ENCODE measurements at places on chromosomes 1 and 21.
A peak's percentile ranks its signal among the peaks of the same experiment; 100 is the strongest.

GRCh38 chr1:62283986-62284385 lies 35.2 kb downstream of the KANK4 start:
- DNase-seq, result no peak

- no peak for DNase-seq
Observed at GRCh38 chr1:29959356-29959755, 723.0 kb downstream of the PTPRU start.

DNA sequence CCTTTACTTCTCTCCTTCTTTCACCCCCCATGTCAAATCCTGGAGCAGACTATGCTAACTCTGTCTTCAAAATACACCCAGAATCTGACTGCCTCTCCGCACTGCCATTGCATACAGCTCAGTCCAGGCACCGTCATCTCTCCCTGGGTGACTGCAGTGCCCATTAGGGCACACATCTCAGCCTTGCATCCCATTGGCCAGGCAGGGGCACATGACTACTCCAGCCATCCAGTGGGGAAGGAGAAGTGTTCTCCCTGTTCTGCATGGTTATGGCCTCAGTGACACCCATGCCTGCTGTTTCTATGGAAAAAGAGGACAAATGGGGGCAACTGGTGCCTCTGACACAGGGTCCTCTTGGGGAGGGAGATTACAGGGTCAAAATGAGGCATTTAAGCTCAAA lies 270.5 kb downstream of the MATN1 start:
- DNase-seq, result no peak

- peak; percentile 65 for DNase-seq
Observed at GRCh38 chr1:110765640-110766335, 91.0 kb upstream of the KCNA3 start.

DNA sequence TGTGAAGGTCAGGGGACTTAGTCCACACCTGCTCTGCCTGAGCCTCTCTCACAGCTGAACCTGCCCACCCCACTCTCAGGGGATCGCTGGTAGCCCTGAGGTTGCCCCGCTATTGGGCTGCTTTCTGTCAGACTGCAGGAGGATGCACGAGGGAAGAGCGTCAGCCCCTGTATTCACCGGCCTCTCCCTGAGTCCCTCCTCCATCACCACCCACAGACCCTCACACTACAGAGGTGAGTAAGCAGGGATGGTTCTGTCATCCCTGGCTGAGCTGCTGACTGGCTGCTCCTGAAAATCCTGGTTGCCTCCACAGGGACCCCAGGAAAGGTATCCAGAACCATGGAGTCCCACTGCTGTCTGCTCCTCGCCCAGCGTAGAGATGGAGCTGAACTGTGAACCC lies 118.7 kb downstream of the SYT2 start:
- no peak for DNase-seq

- no peak for DNase-seq
Observed at GRCh38 chr1:44212355-44213221, 683 bp upstream of the DMAP1 start.

GRCh38 chr1:51327386-51327785 lies 3.0 kb downstream of the TTC39A start:
- DNase-seq, result peak; percentile 35

DNA sequence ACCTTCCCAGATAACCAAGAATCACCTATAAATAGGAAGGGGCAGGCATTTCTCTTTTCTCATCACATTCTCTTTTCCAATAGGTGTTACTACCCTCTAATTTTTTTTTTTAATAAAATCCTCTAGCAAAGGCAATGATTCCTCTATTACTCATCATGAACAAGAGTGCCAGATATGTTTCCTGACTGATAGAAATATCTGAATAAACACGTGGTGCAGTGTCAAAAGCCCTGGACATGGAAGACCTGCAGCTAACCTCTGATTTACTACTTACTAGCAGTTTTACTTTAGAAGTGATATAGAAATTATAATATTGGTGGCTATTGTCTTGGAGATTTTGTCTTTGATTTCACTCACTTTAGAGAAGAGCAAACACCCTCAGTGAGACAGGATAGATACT lies 194.6 kb upstream of the SAMSN1 start:
- peak; percentile 37 for DNase-seq

DNA sequence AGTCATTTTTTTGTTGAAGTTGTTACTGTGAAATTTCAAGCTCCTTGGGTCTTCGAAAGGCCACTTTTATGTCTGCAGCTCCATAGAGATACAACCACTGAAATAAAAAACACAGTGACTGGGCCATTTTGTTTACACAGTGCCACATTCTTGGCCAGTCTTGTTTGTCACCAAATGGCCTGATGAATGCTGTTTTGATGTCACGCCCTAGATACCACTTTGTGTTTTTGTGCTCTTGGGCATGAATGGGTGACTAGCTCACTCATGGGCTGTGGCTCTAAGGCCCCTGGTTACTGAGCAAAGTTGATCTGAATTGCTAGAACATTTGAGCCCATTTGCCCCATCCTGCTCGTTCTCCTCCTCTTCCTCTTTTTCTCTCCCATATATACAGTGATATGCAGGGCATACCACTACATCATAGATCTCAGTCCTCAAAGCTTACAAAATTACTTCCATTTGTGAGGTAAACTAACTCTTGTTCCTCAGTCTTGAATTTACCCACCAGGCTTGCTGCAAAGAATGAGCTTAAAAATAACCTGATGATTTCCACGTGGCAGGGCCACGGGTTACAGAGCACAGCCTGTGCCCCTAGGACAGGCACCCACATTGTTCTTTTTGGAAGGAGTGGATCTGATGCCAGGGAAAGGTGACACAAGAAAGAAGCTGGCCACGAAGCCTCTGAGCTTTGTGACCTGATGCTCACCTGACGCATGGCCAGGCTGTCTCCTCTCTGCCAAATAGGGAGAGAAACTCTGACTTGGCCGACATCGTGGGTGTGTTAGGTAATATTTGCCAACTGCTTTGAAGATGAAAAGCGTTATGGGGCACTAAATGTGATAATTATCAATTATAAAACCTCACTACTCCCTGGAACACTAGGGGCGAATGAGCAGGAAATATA lies 92.4 kb downstream of the RUNX1 start:
- DNase-seq, result no peak

DNA sequence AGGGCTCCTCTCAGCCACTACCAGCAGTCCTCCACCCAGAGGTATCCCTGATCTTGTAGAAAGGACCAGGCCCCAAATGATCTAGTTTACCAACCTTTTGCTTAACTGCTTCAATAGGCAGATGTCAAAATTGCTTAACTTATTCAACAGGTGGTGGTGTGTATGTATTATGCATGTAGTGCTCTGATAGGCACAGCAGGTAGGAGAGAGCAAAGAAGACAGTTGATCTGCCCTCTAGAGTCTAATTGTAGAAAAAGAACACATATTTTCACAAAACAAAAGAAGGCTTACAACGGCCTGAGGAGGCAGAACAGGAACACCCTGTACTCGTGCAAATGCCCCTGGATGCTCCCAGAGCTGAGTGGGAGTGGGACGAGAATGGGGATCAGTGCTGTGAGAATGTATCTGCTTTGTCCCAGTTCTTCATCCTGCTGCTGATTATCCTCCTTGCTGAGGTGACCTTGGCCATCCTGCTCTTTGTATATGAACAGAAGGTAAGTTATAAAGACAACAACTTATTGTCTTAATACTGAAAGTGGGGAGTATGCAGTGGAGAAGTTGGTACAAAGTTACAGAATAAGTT lies 21.1 kb downstream of the CD53 start:
- no peak for DNase-seq

GRCh38 chr1:43953361-43953760 lies 6.6 kb downstream of the IPO13 start:
- no peak for DNase-seq
